ENCODE measurements at places on chromosomes 3 and 15.

DNA sequence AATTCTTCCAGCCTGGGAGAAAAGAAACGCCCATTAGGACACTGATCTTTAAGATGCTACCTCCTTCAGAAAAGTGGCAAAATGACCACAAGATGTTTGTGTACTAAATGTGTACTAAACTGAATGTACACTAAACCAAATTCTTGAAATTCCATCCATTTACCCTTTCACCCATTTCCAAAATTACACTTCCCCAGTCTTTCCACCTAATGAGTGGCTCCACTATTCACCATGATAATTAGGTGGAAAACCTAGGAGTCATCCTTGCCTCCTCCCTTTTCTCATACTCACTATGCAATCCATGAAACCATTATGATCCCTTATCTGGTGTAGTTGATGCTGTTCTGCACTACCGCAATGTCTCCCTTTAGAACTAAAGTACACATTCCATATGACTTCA, 452.1 kb upstream of the THBS1 start:
- DNase-seq: no peak

GRCh38 chr3:178749471-178749870, 213.2 kb downstream of the KCNMB2 start:
- DNase-seq: no peak

DNA sequence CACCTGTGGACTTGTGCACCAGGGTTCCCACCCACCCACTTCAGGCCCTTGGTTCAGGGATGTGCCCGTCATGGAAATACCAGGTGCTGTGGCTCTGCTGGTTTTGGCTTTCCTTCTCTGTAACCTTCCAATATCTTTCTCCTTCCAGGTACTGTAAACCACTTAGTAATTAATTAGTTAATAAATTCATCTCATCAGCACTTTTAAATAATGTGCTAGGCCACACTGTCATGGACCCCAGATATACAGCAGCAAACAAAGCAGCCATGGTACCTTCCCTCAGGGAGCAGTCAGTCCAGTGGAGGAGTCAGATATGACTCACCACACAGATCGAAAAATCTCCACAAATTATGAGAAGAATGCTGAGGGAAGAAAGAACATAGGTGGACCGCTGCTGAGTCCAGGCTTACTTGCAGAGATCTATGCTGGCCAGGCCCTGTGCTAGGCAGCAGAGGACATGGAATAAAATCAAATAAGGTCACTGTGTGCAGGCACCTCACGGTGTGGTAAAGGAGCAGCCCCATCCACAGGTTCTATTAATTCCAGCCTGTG, 6.8 kb upstream of the GATA2 start:
- no peak for DNase-seq

DNA sequence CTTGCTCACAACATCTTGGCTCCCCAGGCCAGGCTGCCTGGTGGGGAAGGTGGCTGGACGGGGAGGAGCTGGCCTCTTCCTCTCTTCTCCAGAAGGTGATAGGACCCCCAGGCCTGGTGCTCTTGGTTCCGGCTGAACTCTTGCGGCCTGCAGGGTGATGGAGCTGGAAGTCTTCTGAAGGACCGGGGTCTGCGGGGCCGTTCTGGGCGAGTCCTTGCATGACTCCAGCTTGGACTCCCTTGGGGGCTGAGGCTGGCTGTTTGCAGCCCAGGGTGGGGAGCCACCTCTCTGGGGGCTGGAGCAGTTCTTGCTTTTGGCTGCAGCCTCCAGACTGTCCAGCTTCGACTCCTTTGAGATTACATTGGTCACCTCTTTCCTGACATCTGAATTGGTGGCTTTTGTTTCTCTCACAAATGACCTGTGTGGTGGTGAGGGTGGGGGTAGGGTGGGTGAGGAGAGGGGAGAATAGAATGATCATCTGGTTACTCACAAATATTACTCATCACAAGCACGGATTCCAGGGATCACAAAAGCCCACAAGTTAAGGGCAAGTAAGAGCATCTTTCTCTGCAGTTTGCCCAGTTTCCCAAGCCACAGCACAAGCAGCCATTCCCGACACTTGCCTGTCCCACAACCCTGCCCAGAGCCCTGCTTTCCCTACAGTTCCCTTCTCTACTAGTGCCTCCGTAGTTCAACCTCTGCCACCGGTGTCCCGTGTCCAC, 149.1 kb upstream of the HACD2 start:
- no peak for DNase-seq

GRCh38 chr3:4401441-4401840, 65.6 kb downstream of the SUMF1 start:
- no peak for DNase-seq

- DNase-seq: no peak
Measured at GRCh38 chr3:119403201-119403600, 60.2 kb downstream of the TMEM39A start.

DNA sequence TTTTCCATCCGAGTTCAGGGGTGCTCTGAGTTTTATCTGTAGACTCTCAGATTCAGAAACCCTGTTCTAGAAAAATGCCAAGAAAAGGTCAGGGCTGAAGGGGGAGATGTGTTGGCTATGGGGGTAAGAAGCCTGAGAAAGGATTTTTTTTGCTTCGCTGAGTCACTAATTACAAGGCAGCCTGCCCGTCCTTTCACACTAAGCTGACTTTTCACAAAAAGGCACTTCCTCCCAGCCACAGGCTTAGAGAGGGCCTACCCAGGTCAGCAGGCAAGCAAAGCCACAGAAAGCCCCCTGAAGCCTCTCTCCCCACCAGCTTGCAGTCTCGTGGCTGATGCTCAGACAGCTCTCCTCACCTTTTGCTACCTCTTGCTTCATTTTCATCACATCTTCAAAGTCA, 192.6 kb upstream of the PRICKLE2 start:
- no peak for DNase-seq

DNA sequence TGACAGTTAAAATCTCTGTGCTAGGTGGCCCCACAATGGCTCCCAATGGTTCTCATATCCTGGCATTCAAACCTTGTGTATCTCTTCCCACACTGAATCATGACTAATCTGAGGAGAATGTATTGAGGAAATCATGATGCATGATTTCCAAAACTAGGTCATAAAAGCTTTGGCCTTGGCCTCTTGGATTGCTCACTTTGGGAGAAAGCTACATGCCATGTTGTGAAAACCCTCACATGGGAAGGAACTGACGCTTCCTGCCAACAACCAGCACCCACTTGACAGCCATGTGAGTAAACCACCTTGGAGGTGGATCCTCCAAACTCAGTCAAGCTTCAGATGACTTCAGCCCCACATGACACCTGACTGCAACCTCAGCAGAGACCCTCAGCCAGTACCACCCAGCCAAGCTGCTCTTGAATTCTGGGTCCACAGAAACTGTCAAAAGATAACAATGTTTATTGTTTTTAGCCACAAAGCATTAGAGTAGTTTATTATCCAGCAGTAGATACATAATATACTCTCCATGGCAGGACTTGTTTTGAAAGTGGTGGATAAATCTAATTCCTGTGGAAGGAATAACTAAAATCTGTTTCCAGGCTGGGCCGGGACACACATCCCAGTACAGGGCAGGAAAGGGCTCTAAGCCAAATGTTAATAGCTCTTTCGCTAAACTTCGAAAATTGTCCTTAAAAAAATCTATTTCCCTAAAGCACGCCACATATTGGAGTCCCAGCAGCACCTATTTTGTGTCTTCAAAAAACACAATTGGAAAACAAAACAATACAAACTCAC, 1.0 kb upstream of the ZNF620 start:
- no peak for DNase-seq

- DNase-seq: no peak
Measured at GRCh38 chr3:169150920-169151319, 512.6 kb downstream of the MECOM start.

DNA sequence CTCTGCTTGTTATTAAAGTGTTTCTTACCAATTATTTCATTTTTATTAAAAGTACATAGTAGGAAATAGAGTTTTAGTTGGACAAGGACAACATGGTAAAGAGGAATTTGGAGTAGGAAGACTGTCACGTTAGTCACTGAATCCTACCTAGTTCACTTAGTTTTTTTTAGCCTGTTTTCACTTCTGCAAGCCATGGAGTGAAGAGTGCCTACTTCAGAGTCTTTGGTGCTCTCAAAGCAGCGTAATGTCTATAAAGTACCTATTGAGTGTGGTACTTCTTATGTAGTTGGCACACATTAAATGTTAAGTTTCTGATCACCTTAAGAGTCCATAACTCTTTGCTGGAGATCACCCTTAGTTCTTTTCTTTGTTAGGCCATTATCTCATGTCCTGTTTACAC, 78.7 kb downstream of the LPP start:
- no peak for DNase-seq

DNA sequence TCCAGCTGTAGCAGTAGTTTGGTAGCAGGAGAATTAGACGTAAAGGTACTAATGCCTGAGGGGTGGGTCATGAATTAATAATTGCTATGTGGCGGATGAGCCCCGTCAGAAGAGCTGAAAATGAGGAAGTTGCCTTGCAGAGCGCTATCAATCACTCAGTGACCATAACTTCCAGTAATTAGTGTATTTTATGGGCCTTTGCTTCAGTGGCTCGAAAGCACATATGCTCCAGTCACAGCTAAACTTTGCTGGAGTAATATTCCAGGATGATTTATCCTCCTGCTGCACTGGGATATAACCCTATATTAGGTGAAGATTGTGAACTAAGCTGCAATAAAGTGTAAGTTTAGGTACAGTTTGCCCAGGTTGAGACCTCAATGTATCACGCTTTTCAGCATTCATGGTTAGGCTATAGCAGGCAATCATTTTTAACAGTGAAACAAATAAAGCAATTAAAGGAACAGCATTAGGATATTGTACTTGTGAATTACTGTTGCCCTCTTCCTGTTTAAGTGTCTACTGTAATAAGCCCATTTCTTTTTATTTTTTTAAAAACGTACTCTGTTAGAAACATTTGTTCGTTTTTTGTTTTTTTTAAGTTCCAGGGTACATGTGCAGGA, 104.6 kb upstream of the SKOR1 start:
- DNase-seq: no peak

GRCh38 chr3:55965776-55966175, 478.7 kb upstream of the WNT5A start:
- no peak for DNase-seq

DNA sequence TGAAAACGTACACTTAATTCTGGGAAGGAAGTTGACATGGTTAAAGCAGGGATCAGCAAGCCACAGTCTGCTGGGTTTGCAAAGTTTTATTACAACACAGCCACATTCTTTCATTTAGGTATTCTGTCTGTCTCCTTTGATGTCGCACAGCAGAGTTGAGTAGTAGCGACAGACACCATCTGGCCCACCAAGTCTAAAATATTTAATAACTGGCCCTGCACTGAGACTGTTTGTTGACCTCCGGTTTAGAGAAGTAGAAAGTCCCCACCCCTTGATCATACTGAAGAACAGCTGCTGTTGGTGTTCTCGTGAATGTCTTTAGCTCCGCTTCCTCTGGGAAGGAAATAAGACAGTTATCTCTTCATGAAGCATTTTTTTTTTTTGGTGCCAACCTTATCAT, 66.2 kb downstream of the MCTP2 start:
- no peak for DNase-seq

- DNase-seq: peak; percentile 27
Measured at GRCh38 chr3:172517859-172518466, 5.3 kb downstream of the TNFSF10 start.

- peak; percentile 83 for DNase-seq
Measured at GRCh38 chr15:83066734-83067637, at the start of gene BTBD1. TSS of gene BTBD1 (minus strand) at chr15:83067252. CDS start at chr15:83067151, 101 bp downstream.

GRCh38 chr3:33940736-33941135, 142.3 kb downstream of the PDCD6IP start:
- no peak for DNase-seq

DNA sequence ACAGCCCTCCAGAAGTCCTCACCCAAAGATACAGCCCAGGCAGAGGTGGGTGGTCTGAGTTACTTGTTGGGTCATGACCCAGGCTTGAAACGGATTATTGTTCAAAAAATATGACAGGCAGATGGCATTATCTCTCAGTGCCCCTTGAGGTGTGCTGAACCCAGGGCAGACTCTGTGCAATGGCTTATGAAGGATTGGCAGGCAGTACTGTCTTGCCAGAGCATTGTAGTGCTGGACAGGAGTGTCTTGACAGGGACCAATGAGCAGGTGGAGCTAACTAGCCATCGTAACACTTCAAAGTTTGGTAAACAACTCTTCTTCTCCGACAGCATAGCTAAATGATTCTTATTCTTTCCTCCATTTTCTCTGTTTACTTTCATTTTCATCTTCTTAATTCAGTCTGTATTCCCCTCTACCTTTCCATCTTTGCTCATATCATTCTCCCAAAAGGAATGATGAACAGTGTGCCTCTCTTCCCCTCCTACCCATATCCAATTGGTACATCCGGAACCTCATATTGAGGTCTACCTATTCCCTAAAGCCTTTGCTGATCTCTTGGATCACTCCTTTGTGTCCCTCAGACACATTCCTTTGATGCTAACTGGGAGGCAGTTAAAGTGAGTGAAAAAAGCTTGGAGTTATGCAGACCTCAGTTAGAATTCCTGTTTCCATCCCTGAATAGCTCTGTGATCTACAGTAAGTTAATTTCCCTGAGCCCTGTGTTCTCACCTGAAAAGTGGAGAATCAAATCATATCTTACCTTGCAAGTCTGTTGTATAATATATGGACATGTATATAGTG, 2.6 kb upstream of the IL20RB start:
- no peak for DNase-seq

GRCh38 chr15:96363707-96364106, 33.2 kb downstream of the NR2F2 start:
- no peak for DNase-seq

- no peak for DNase-seq
Measured at GRCh38 chr3:64011685-64012084, 11.6 kb downstream of the PSMD6 start.

DNA sequence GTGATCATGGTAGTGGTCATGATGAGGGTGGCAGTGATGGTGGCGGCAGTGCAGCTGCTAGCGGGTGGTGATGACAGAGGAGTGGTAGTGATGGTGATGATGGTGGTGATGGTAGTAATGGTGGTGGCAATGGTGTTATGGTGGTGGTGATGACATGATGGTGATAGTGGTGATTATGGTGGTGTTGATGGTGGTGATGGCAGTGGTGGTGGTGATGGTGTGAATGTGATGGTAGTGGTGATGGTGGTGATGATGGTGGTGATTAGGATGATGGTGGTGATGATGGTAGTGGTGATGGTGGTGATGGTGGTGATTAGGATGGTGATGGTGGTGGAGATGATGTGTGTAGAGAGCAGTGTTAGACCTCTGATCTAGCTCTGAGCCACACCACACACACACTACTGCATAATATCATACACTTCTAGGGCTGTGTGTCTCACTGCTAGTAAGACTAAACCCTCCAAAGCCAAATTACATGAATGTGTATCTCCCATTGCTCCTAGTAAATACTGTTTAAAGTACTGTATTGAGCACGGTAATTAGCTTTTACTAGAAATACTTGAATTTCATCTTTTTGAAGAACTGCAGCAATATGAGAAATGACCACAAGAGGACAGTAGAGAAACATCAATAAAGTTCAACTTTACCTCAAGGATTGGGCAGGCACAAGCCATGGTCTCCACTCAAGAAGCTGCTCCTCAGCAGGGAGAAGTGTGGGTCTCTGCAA, 28.8 kb downstream of the TMED3 start:
- peak; percentile 5 for DNase-seq

- no peak for DNase-seq
Measured at GRCh38 chr15:78768096-78768495, 43.2 kb downstream of the ADAMTS7 start.

GRCh38 chr3:28240441-28240840, 978 bp upstream of the CMC1 start:
- DNase-seq: no peak
